ENCODE measurements at places on chromosomes 4 and X.
A peak's percentile ranks its signal among the peaks of the same experiment; 100 is the strongest.

DNA sequence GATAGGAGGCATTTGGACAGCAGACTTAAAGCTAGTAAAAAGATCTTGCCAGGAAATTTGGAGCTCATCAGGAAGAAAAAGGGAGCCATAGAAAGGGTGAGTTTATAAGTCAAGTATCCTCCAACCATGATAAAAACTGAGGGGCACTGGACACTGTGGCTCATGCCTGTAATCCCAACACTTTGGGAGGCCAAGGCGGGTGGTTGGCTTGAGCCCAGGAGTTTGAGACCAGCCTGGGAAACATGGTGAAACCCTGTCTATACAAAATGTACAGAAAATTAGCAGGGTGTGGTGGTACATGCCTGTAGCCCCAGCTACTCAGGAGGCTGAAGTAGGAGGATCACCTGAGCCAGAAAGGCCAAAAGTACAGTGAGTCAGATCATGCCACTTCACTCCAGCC is 48.7 kb downstream of the ANTXR2 start:
- DNase-seq = no peak

- DNase-seq = no peak
Measured at GRCh38 chr4:52103319-52103718, 52.2 kb downstream of the SPATA18 start.

- DNase-seq = no peak
Measured at GRCh38 chr4:53714236-53715140, 123.2 kb upstream of the LNX1 start.

DNA sequence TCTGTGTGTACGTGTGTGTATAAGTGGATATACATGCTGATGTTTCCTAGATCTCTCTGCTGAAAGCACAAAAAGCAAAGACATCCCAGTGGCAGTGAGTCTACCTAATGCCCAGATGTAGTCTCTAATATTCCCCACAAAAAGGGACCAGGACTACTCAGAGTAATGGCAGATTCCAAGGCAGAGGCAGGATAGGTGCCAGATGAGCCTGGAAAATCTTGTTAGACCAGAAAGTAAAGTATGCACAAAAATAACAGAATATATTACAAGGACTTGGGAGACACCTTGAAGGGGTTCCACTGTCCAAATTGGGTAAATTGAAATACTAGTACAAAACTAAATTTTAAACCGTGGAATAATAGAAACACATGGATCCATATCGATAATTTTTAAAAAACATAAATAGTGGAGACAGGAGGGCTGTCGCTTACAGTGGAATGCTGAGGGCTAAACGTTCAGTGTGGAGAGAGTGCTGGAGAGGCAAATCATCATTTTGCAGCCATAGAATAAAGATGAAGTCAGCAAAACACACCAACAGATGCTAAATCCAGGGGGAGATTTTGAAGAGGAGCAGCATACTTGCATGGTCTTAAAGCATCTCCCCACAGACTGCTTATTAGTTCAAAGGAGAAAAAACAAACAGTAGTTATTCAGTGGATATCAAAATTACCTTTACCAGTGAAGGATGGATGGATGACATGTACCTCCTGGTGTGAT is 123.4 kb upstream of the TSPAN5 start:
- no peak for DNase-seq

- no peak for DNase-seq
Measured at GRCh38 chr4:29276150-29276549, 1444.0 kb upstream of the PCDH7 start.

- no peak for DNase-seq
Measured at GRCh38 chr4:99855678-99856077, 38.5 kb downstream of the LAMTOR3 start.

GRCh38 chr4:21697583-21697982 is 251.0 kb downstream of the KCNIP4 start:
- peak; percentile 5 for DNase-seq

- DNase-seq = no peak
Measured at GRCh38 chr4:188428935-188429334, 289.7 kb downstream of the TRIML1 start.

DNA sequence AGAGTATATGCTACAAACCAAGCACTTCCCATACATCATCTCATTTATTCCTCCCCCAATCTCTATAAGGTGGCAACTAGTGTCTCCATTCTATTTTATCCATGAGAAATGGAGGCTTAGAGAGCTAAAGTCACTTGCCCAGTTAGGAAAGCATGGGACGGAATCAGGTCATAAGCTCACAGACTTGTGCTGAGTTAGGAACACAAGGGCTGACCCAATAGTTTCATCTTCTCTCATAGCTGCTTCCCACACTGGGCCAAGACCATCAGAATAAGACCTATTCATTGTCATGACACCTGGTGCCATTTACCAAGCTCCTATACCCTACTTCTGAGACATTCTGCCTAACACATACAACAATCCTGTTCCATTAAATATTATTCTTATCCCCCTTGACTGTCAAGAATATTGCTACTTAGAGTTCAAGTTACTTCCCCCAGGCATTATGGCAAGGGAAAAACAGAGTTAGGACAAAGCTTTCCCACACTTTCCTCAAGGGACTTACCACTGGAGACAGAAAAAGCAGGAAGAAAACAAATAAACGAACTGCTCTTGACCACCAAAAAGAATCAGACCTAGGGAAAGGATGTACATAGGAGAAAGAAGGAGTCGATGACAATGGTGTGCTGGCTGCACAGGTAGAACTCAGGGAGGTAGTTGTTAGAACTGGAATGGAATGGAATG is 167.8 kb downstream of the LDB2 start:
- DNase-seq = no peak

- DNase-seq = no peak
Measured at GRCh38 chr4:5773271-5773555, 62.2 kb downstream of the EVC start.
